ENCODE measurements at places on chromosomes 11 and 22.
A peak's percentile ranks its signal among the peaks of the same experiment; 100 is the strongest.

DNA sequence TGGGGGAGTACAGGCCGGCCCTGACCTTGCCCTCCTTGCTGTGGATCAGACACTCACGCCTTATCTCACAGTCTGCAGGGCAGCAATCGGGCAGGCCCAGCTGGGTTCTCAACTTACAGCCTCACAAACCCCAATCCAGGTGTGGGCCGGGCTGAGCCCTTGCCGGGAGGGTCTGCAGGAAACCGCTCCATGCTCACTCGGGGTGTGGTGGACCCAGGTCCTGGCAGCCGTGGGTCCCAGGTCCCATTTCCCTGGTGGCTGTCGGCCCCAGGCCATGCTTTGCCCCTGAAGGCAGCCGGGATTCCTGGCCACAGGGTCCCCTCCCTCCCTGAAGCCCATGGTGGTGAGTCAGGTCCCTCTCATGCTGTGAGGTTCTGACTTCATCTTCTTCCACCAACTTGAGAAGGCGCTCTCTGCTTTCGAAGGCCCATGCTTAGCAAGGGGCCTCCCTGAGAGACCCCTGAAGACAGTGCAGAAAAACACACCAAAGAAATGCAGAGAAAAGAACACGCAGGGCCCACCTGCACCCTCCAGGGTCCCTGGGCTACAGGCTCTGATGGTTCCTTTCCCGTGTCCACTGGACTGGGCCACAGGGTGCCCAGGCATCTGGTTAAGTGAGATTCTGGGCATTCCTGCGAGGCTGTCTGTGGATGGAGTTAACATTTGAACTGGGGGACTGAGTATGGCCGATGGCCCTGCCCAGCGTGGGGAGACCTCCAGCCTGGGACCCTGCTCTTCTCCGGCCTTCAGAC lies 588.2 kb downstream of the BRD1 start:
- DNase-seq = no peak

DNA sequence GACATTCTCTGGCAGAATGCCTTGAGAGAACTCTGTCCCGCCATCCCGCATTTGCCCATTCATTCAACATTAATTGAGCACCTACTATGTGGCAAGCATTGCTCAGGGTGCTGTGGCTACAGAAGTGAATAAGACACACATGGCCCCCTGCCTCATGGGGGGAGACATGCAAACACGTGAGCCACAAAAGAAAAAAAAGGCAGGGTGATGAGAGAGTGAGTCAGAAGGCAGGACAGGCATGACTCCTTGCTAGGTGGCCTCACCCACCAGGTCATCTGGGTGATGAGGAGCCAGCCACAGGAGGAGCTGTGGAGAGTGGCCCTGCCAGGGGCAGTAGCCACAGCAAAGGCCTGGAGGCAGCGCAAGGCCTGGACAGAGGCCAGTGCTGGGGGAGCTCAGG lies 4.9 kb downstream of the CHRM4 start:
- no peak for DNase-seq

DNA sequence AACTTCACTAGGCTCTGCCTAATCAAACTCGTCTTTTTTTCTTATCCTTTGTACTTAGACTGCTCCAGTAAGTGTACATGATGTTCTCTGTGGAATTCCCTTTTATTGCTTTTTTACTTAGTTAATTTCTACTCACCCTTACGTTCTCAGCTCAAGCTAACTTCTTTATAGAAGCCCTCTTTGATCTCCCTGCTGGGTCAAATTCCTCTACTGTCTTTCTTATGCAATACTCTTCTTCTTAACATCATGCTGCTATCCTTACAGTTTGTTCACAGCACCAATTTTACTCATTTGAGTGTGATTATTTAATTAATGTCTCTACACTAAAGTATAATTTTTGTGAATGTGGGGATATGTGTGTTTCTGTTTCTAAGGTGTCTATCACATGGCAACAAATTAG lies 498.3 kb downstream of the CNTN5 start:
- DNase-seq = no peak

- no peak for DNase-seq
These were observed 830 bp downstream of the ACAT1 start for GRCh38 chr11:108122166-108122628.

GRCh38 chr11:6619004-6619745 lies at the start of gene TPP1:
TSS of gene TPP1 (minus strand) at chr11:6619422. CDS start at chr11:6619400, 22 bp downstream.
- DNase-seq = peak; percentile 86

GRCh38 chr11:26076233-26076990 lies 255.5 kb upstream of the ANO3 start:
- no peak for DNase-seq

DNA sequence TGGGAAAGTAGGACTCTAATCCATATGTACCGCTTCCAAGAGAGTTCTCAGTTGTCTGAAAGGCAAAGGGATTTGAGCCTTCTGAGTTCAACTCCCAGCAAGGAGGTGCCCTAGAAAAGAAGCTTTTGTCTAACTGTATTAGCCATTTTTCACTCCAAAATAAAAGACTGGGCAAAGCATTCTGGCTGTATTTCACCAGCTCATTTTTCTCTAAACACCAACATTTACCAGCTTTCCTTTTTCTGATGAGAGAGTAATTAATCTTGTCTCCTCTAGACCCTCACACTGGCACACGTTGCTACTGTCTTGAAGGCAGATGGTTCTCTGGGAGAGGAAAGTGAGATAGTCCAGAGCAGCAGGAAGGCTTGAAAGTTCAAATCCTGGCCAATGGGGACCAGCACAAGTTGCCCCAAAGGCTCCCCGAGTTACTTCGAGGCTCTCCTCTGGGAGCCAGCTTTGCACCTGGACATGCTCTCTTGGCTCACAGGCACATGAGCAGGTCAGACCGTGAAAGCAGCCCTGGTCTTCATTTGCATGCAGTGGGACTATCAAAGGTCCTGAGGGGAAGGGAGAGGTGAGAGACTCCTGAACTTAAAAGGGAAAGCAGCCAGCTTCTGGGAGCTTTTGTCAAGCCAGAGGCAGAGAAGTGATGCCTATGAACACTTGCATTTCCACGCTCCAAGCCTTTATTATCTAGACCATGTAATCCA lies 100.0 kb downstream of the NTM start:
- no peak for DNase-seq

DNA sequence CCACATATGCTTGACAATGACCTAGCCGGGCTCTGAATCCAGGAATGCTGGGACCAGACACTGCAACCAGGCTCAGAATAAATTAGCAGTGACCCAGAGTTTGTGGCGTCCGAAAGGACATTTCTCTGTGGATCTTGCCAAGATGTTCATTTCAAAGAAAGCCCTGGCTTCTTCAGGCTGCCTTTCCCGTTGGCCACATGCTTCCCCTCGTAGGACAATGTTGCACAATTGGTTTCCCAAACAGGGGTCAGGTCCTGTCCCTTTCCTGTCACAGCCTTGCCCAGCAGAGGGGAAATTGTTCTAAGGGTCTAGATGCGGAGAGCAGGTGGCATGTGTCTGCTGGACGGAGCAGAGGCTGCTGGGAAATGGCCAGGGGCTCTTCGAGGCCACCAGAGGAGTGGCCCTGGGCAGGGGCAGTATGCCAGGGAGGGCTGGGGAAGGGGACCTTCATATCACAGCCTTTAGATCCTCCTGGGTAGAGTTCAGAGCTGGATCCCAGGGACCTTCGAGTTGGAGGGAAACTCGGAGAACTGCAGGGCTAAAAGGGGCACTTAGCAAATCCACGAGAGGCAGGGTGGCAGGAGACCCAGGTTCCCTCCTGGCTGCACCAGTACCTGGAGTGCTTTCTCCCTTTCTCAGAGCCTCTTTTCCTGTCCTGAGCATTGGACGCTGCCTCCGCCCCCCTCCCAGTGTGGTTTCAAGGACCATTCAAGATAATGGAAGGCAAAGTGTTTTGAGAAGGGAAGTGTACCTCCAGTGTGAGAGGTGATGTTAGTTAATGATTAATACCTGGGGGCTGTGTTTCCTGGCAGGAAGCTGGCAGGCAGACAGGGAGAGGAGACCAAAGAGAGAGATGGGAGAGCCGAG lies 42.3 kb downstream of the C11orf96 start:
- no peak for DNase-seq

DNA sequence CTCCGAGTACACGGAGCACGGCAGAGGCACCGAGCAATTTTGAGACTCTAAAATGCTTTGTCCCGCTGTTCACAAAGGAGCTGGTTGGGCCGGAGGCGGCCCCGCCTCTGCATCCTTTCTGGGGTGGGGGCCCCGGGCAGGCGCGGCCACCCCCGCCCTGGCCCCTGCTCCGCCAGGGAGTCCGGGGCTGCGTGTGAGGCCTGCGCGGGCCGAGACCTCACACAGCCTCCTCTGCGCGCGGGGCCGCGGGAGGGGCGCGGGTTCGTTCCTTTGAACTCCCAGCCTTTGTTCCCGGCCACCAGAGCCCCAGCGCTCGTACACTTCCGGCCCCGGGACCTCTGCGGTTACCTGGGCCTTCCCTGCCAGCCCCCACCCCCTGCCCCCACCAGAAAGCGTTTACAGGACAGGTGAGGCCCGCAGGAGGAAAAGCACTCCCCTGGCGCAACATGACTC lies 1.6 kb downstream of the FGF19 start:
- DNase-seq = no peak

DNA sequence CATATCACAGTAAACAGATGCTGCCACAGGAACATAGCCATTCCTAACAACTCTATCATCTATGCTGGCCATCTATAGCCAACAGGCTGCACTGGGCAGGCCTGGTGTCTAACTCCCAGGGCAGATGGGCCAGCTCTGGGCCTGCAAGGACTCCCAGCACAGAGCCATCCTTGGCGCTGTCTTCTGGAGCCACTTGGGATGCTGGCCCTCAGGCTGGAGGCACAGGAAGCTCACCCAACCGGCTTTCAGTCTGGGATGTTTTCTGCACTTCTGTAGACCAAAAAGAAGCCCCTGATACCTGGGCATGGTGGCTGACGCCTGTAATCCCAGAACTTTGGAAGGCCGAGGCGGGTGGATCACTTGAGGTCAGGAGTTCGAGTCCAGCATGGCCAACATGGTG lies 40.8 kb upstream of the WNT11 start:
- DNase-seq = no peak

GRCh38 chr11:33703788-33704187 lies 3.2 kb upstream of the C11orf91 start:
- DNase-seq = peak; percentile 37

DNA sequence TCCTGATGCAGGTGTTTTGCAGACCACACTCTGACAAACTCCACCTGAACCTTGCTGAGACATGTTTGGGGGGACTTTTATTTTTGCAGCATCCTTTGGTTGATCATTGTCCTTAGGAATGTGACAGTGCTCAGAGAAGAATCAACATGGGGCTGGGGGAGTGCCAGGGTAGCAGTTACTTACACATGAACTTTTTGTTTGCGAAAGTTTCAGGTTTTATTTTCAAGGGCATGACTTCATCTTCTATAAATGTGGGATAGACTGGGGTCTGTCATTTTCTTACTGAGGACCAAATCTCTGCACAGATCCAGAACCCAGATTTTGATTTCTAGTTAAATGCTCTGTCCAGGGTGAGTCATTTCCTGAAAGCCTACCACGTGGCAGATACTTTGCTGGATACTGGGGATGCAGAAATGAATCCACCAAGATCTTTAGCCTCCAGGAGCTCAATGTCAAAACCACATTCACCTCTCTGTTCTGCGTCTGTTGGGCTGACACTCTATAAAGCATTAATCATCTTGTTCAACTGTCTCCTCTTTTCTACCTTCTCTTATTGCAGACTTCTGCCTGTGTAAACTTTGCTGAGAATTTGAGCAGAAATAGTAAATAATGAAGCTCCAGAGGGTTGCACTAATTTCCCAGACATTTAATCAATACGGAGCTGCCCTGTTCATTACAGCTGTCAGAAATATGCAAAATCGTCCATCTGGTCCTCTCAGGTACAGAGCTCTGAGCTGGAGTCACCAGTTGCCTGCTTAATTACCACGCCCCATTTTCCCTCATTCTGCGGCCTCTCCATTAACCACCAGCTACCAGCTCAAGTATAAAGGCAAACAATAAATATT lies 387.9 kb downstream of the MIAT start:
- peak; percentile 52 for DNase-seq

DNA sequence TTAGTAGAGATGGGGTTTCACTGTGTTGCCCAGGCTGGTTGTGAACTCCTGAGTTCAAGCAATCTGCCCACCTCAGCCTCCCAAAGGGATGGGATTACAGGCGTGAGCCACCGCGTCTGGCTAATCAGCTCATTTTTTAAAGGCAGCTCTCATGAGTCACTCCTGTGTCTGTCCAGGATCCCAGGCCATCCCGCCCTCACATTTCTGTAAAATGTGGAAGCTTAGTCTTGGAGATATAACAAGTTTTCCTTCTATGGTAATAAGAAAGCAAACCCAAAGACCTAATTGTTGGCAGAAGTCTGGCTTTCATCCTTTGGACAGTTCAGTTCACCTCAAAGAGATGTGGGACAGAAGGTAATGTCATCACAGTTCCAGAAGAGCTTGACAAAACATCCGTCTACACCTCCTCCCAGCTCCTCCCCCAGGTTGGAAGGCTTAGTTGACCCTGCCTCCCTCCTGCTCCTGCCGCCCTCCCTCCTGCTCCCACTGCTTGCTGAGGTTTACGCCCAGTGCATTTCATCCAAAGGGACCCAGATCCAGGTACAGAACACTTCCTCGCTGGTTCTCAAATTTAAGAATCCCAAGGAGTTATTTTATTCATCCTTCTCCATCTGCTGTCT lies 6.4 kb downstream of the DRD2 start:
- no peak for DNase-seq

GRCh38 chr11:128187377-128187776 lies 400.0 kb downstream of the ETS1 start:
- peak; percentile 70 for DNase-seq

GRCh38 chr22:44293034-44293433 lies 19.7 kb downstream of the SHISAL1 start:
- DNase-seq = no peak

DNA sequence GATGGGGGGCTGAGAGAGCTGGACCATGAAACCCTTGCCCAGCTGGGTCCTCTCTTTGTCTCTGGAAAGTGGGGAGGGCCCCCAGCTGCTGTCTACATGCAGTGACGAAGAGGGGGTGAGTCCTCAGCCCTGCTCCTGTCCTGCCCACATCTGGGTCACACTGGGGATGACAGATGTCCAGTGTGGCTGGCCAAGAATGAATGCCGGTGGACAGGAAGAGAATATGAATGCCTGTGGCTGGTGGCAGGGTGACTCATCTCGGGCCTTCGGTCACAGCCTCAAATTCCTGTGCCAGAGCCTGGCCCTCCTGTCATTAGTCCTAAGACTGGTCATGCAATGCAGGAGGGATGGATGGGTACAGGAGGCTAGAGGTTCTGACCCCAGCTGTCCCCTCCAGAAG lies 2.2 kb upstream of the PNPLA3 start:
- DNase-seq = no peak

- peak; percentile 55 for DNase-seq
These were observed 26.0 kb downstream of the SLC22A6 start for GRCh38 chr11:62958547-62959421.

GRCh38 chr22:25148149-25148691 lies 51.4 kb upstream of the CRYBB3 start:
- no peak for DNase-seq

DNA sequence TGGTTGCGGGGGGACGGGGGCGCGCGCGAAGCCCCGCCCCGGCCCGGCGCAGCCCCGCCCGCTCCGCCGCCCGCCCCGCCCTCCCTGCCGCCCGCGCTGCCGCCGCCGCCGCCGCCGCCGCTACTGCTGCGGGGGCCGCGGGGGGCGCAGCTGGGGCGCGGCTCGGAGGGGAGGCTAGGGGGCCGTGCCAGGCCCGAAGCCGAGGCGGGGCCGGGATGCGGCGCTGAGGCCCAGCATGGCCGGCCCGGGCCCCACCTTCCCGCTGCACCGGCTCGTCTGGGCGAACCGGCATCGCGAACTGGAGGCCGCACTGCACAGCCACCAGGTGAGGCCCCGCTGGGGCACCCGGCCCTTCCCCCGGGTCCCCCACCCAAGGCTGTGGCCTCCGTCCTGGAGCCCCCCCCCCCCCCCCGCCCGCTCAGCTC lies at the start of gene ANKRD13D:
Gene ANKRD13D, plus strand, starts transcription at position 78 of the 425 bp plus-strand sequence. Its CDS starts 158 bp downstream, at position 236.
- no peak for DNase-seq

Data from NCI-H226 (cell line).